Activated T-helper 1 cell treated with Interleukin-2 at 50 U/mL for 16 hours (primary cell): ENCODE measurements at places on chromosomes 4 and X.

GRCh38 chr4:82784681-82785610, 13.7 kb downstream of the SCD5 start:
- DNase-seq, result no peak

GRCh38 chrX:118350221-118350620, 4.3 kb downstream of the WDR44 start:
- no peak for DNase-seq

DNA sequence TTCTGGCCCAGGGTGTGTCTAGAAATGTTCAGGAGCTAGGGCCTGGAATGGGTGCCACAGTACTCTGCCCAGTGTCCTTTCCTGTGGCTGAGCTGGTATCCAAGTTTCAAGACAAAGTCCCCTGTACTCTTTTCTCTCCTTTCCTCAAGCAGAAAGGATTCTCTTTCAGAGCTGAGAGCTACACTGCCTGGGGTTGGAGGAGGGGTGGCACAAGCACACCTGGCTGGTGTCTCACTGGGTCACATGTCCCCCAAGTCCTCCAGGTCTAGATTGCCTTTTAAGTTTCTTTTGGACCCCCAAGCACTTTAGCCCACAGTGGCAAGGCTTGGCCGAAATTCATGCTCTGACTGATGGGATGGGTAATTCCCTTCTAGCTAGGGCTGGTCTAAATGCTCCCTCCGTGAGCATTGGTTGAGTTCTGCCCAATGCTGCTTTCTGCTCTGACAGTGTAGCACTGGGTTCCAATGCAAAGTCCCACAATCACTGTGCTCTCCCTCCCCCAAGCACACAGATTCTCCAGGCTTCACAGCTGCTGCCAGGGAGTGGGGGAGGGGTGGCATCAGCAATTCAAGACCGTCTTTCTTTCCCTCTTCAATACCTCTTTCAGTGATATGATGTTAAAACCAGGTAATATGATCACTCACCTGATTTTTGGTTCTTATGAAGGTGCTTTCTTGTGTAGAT, 47.8 kb downstream of the BEX3 start:
- DNase-seq, result no peak

- no peak for DNase-seq
These were observed 2.8 kb upstream of the TENM3 start for GRCh38 chr4:182240161-182241130.

- no peak for DNase-seq
These were observed 3.9 kb upstream of the GAR1 start for GRCh38 chr4:109811707-109812106.

DNA sequence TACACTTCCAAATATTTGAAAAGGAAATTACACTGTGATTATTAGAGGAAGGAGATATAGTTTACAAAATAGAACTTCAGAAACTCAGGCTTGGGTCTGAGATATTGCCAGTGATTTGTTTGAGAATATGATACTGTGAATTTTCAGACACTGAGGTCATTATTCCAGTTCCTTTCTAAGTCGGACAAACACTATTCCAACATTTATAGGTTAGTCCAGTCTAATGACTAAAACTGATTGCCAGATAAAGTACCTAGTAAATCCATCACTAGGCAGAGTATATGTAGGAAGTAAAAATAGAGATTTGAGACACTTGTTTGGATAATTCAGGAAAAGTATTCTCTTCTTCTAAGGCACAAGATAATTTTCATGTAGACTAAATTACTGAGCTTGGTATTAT, 13.2 kb downstream of the MTTP start:
- no peak for DNase-seq

DNA sequence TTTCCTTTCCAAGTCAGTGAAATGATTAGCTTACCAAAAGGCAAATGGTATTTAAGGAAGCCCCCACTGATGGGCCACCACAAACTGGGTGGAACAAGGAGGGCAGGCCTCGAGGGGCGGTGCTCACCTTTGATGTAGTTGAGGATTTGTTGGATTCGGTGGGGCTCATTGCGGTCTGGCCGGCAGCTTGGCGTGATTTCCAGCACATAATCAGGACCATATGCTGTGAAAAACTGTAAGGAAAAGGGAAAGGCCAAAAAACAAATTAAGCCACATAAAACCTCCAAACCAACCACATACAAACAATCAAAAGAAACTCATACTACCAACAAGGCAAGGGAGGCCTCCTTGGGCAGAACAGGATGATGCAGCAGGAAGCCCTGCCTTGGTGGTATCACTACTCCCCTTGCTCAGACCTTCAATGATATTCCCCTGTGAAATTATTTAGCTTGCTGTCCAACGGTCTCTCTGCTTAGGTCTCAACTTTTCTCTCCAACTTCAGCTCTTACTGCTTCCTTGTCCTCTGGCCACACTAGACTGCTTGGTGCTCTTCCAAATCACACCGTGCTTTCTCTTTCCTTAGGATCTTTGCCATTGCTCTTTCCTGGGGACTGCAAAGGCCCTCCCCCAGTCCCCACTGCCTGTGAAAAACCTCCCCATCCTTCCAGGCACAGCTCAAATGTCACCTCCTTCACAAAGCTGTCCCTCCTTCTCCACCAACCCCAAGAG, 46.1 kb upstream of the CITED1 start:
- no peak for DNase-seq

DNA sequence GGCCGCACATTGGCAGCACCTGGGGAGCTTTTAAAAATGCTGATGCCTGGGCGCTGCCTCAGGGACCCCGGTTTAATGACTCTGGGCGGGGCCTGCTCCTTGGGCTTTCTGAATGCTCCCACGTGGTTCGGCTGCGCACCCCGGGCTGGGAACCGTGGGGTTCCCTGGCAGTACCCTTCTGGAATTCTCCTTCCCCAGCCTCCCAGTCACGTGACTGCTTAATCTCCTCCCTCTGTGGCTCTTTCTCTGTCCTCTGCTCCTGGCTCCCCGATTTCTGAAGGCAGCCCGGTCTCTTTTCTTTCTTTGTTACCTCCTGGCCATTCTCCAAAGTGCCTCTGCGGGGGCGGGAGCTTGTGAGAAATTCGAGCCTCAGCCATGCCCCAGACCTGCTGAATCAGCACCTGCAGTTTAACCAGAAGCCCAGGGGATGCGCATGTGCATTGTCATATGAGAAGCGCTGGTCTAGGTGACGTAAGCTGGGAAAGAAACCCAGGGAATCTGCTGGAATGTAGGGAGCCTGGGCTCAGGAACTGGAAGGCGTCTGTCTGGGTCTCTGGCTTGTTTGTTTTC, 16.6 kb downstream of the CLCN4 start:
- DNase-seq, result no peak
